CD4-positive, alpha-beta T cell treated with Interleukin-6 at 100 ng/mL for 8 hours (primary cell): ENCODE measurements at places on chromosomes 13 and 19.
A peak's percentile ranks its signal among the peaks of the same experiment; 100 is the strongest.

DNA sequence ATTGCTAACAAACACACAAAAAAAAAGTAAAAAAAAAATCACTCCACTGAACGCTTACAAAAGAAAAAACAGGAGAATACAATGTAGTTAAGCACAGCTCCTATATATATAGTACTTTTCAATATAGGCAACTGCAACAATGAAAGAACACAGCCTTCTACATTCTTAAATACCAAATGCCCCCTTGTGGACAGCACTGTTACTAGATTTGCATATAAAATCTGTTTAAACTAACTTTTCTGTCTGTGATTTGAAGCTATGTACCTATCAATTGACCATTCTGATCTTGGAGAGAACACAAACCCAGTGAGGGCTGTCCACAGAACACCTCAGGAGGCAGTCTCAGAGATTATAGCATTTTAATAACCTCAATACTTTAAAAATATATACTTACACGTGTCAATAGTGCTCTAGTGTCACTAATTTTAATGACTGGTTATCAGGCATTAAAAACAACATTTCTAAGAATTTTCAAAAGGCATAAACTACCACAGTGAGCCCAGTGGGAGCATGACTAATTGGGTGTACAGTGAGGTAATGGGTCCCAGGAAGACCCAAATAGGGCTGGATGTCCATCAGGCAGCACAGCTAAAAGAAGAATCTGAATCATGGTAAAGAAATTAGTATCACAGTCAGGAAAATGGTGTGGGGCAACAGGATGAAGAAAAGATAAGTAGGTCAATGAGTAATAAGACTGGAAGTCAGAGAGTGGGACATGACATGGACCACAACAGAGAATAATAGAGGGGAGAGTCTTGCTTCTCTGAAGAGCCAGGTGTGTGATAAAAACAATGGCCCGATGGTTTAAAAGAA, 22.2 kb downstream of the CCDC169 start:
- no peak for DNase-seq

GRCh38 chr19:47124937-47125668, 5.5 kb upstream of the SAE1 start:
- peak; percentile 59 for DNase-seq

GRCh38 chr19:4415352-4415751, 12.9 kb downstream of the CHAF1A start:
- no peak for DNase-seq

GRCh38 chr13:42149136-42149535, 100.7 kb downstream of the DGKH start:
- no peak for DNase-seq

DNA sequence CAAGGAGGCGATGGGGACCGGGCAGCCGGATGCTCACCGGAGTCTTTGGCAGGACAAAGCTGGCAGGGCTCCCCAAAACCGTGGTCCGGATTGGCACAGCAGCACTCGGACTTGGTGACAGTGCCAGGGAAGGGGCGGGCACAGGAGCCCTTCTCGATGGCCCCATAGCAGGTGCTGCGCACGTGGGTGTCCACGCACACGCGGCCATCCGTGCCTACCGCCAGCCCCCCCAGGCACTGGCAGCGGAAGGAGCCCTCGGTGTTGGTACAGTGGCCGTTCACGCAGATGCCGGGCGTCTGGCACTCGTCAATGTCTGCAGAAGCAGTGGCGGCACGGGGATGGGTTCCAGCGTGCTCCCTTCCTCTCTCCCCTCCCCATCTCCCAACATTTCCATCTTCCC, 17.9 kb downstream of the FBN3 start:
- DNase-seq: no peak

DNA sequence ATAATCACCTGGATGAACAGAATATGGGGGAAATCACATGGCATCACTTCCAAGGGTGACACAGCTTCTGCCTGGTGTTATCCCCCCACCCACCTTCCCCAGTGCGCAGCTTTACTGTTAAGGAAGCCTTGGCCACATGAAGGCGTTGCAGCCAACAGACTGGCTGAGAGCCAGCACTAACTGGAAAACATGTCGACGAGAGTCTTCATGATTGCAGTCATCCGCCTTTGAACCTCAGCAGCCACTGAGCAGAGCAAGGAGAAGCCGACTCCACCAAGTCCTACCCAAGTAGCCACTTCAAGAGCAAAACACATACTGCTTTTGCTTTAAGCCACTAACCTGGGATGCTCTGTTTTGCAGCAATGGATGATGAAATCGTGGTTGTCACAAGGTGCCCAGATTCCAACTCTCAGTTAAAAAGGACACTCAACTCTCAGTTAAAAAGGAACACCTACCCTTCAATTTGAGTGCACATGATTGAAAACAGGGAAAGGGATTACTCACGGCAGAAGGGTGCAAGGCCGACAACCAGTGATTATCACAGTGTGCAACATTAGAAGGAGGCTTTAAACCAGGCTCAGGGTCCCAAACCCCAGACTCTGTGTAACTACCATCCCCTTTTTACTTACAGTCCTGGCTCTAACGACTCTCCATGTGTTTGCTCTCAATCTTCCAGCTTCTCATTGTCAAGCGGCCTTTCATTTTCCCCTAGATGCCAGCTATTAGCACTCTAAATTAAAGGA, 149.1 kb downstream of the KLF12 start:
- peak; percentile 88 for DNase-seq

DNA sequence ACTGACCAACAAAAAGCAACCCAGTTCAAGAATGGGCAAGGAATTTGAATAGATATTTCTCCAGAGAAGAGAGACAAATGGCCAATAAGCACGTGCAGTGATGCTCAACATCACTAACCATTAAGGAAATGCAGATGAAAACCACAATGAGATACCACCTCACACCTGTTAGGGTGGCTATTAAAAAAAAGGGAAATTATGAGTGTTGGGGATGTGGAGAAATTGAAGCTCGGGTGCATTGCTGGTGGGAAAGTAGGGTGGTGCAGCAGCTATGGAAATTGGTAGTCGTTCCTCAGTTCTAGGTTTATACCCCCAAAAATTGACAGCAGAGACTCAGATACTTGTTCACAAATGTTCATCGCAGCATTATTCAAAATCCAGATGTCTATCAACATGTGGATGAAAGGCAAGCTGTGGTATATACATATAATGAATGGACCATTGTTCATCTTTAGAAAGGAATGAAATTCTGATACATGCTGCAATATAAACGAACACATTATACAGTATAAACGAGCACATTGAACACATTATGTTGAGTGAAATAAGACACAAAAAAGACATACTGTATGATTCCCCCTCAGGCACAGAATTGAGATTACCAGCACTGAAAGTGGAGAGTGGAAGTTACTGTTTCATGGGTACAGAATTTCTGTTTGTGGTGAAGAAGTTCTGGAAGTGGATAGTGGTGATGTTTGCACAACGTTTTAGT, 927 bp downstream of the CHAMP1 start:
- peak; percentile 5 for DNase-seq

GRCh38 chr19:19460761-19461265, 54.5 kb downstream of the TSSK6 start:
- peak; percentile 64 for DNase-seq

- no peak for DNase-seq
These were observed 65.7 kb downstream of the DACH1 start for GRCh38 chr13:71801165-71801760.

DNA sequence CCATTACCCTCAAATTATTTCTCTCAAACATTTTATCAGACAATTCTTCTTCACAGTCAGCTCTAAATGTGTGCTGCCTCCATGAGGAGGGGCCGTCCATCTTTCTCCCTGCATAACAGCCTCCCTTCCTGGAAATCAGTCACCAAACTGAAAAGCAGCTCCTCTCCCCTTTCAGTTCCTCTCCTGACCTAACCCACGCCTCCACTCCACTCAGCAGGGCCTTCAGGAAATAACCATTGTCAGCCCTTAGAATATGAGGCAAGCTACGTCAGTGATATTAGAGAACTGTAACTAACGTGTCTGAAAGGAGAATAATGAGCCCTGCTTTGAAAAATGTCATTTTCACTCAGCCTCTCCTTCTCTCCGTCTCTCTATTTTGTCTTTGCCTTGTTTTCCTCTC, 116.2 kb downstream of the OLFM4 start:
- DNase-seq: no peak

GRCh38 chr13:43797159-43797558, 10.4 kb upstream of the ENOX1 start:
- DNase-seq: no peak

DNA sequence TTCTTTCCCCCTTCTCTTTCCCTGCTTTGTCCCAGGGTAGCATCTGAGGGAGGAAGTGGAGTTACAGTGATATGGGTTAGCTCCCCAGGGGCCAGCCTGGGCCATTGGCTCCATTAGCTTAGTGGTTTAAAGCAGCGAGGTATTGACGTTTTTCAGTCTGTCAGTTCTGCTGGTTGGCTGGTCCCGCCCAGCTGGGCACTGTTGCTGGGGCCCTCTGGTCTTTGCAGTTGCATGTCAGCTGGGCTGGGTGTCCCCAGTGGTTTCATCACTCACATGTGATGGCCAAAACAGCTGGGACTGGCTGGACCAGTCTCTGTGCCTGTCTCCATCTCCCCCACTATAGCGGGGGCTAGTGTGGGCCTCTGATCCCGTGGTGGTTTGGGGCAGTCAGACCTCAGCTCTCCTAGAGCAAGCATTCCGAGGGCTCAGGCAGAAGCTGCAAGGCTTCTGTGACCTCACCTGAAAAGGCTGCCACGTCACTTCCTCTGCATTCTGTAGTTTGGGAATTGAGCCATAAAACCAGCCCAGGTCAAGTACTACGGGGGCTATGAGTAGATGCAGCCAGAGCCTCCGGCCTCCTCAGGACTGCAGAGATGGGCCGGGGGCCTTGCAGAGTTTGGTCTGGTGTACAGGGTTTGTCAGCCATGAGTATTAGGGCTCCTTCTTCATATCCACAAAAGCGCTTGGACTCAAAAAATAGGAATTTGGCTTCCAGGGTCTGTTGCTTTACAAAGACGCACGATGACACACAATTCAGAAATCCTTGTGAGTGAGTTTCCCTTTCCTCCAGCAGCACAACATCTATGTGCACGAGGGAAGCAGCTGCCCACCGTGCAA, 30.0 kb downstream of the TSSK6 start:
- no peak for DNase-seq

DNA sequence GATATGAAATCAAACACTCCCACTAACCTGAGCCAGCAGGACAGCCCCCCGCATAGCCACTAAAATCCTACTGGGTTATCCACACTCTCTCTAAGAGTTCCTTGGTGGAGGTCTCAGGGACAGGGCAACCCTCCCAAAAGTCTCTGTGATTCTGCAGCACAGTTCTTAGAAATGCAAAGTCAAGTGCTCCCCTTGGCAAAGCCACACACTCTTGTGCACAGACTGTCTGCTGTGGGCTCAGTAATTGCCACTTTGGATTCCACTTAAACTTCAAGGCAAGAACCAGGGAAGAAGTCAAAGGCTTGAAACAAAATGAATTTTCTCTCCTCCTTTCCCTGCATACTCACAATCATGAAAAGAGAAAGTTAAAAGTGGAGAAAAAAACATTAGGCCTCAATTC, 61.5 kb downstream of the DOCK9 start:
- no peak for DNase-seq

DNA sequence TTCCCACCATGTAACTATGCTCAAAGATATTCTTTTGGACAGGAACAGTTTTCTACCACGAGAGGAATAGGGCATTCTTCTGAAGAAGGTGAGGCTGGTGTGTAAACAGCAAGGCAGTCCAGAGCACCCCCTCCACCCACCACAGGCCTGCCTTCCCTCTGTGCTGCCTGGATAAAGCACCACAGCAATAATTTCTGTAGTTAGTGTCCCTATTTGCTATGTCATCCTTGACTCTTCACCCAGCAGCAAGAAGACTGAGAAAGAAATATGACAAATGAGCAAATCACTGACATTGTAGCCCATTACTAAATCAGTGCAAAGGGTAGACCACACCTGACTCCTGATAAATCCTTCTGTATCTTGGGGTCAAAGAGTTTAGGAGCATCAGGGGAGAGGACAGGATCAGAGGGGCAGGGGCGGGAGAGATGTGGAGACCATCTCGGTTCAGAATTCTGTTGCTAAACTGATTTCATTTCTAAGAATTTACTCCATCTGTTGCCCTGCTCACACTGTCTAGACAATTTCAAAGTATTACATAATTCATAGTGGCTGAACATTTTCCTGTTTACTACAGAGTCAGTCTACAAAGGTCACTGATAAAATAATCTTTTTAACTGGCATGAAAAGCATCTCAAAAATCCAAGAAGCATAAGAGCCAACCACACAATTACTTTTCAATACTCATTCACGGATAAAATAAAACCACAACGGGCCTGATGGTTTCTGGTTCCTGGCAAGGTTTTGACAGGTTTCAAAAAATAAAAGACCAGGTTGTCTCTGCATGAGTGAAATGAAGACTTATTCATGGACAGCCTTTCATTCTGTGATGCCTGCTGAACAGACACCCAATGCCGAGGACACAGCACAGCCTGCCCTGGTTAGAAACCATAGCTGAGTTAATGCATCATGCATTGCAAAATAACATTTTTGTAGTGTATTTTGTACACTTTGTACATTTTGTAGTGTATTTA, 88.4 kb upstream of the IRS2 start:
- no peak for DNase-seq

DNA sequence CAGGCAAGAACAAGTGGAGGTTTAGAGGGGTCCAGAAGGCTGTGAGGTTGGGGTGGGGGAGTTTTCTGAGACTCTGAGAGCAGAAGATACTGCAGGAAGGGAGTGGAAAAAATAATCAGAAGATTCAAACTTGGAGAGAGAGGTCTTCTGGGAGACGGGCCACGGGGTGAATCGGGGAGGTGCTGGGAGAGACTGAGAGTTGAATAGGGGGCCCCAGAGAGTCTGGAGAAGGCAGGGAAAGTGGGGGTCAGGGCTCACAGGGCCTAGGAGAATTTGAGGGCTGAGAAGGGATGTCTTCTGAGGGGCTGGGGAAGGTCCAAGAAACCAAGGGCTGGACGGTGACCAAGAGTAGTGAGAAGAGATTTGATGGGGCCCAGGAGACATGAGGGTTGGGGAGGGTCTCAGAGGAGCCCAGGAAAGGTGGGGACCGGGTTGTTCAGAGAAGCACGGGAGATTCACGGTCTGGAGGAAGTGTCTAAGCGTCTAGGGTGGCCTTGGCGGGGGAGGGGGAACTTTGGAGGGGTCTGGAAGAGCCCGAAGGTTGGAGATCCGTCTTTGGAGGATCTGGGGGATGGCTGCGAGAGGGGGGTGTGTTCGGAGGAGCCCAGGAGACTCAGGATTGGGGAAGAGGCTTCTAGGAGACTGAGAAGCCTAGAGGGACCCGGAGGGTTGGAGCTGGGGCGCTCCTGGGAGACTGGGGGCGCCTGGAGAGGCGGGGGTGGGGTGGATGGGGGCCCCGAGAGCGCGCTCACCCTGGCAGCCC, 1.5 kb downstream of the KCNC3 start:
- DNase-seq: no peak
